ENCODE measurements at places on chromosomes 5 and 9. TPM values are rescaled to one million over a fixed set of nuclear protein-coding genes. Genes with fewer than 3 reads are reported as not detected.

The PCDHA9 gene
- 2.5 TPM for total RNA-seq

- DNase-seq, result no peak
Measured at GRCh38 chr9:68509689-68510088, 31.0 kb downstream of the TMEM252 start.

DNA sequence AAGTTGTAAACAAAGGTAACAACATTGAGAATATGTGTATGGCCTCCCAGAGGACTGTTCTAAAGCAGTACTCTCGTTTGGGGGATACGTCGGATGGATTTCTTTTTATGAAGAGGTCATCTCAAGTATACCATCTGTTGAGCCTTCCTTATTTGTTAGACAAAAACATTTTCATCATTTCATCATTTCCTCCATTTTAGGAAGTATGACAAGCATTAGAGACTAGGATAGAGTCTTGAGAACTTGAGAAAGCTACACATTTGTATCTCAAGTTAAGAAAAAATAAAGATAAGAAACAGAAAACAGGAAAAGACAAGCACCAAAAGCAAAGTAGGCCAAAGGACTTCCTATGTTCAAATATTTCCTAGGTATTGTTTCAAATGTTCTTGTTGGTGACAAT, 307.0 kb downstream of the EFNA5 start:
- DNase-seq, result no peak

GRCh38 chr5:155015239-155015638, 1.7 kb downstream of the KIF4B start:
- DNase-seq, result no peak

The IRX1 gene
- 3.8 TPM for total RNA-seq

GRCh38 chr5:80782626-80783025, 127.8 kb upstream of the DHFR start:
- no peak for DNase-seq

- no peak for DNase-seq
Measured at GRCh38 chr5:167796672-167797071, 494.8 kb upstream of the WWC1 start.

DNA sequence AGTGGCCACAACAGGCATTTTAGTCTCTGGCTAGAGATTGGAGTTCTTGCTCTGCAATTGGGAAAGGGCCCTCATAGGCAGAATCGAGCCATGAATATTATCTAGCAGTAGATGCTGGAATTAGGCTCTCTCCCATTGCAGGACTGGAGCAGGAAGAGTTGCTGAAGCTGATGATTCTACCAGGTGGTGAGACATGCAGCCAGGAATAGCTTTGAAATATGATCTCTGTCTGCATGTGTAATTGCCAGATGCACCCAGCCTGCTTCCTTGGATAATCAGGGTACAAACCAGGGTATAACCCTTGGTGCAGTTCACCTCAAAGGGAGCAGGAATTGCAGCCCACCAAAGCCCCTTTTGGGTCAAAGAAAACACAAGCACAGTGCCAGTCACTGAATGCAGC, 211.4 kb upstream of the FTMT start:
- no peak for DNase-seq

DNA sequence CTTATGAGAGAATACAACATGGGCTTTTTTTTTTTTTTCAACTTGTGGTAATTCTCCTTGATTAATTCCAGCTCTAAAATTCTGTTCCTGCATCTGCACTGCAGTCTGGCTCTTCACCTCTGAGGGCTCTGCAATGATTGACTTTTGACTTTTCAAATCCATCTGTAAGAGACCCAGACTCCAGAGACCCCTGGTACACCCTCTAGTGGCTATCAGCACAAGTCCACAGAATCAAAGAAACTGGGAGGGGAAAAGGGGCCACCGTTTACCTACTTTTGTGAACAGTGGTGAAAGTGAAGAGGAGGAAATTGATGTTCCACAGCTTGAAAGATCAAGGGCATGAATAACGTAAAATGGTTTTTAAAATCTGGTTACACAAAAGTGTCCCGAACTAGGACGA, 151.6 kb downstream of the SLIT3 start:
- no peak for DNase-seq

GRCh38 chr5:55236800-55237199, 3.4 kb upstream of the CCNO start:
- no peak for DNase-seq

DNA sequence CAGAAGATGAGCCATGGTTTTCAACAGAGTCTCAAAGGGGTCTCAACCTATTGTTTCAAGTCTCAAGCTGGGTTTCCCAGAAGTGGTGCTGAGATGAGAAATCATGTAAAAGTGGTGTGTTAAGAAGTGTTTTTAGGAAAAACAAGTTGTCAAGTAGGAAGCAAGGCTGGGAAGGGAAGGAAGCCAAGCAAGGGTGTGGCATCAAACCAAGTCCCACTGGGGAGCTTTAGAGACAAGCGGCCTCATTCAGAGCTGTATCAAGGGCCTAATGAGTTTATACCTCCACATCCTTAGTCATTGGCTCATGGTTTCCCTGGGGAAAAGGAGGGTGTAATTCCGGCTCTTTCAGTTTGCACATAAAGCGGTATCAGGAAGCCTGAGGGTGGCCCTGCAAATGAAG, 26.4 kb upstream of the GABRB2 start:
- no peak for DNase-seq

The IPO11 gene
- total RNA-seq, result 24.2 TPM

DNA sequence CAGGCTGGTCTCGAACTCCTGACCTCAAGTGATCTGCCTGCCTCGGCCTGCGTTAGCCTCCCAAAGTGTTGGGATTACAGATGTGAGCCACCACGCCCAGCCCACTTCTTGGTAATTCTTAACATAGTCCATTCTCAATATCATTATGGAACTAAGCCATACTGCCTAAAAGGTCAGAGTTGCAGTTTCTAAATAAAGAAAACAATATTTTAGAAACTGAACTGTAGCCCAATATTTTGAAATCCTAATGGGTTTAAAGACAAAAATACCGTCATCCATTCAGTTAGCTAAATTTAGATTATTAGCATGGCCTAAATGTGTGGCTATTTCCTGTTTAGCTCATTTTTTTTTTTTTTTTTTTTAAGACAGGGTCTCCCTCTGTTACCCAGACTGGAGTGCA, 99.5 kb downstream of the USP20 start:
- DNase-seq, result no peak

The TMOD1 gene
- total RNA-seq, result 0.47 TPM

- DNase-seq, result no peak
Measured at GRCh38 chr5:112312295-112313275, 106.5 kb downstream of the EPB41L4A start.

GRCh38 chr5:179867476-179867875, 8.9 kb upstream of the MRNIP start:
- DNase-seq, result no peak

The ANKRD33B gene
- total RNA-seq, result 2.3 TPM

GRCh38 chr5:111116550-111116949, 24.4 kb downstream of the WDR36 start:
- DNase-seq, result no peak

The TPD52L3 gene
- not detected for total RNA-seq

DNA sequence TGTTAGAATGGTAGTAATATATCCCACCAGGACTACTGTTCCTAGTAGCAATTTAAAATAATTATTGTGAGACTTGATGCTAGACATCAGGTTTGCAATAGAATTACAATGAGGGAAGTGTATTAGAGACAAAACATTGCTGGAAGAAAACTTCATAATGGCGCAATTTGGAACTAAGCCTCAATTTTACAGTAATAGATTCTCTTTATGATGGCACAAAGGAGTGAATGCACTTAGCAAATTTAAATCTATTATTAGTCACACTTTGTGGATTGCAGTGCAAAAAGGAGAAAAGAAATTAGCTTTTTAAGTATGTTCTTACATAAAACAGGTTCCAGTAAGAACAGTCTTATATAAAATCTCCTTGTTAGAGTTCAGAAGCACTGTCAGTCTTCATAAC, 358.3 kb downstream of the KIAA0825 start:
- no peak for DNase-seq

DNA sequence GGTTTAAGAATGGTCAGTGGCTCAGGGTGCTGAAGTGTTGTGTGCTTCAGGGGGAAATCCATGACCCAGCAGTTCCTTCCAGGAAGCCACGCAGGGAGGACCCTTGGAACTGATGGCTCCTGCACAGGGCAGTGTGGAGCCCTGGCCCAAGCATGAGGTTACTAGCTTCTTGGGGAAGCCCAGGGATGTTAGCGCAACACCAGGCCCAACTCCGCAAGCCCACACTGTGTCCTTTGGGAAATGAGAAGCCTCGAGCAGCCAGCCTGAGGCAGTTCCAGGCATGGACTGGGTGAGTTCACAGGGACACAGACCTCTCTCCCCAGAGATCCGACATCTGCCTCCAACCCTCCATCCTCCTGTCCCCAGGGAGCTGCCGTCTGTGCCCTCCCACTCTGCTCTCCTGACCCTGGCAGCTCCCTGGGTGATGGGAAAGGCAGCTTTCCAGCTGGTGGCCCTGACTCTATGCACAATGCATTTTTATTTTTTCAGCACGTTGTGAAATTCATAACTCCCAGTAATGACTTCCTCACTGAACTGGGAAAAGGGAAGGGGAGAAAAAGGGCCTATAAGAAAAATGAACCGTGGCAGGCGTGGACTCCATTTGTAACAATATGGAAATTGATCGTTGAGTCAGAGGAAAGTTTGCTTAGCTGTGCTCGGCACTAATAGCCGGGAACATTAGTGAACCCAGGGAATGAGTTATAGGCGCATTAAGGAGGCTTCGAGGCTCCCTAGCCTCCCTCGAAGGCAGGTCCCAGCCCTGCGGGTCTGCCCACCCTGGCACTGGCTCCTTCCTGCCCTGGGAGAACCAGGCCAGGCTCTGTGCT, 34.1 kb downstream of the LMX1B start:
- DNase-seq, result no peak

The PRRT1B gene
- total RNA-seq, result not detected

The OTULINL gene
- total RNA-seq, result 35.4 TPM

GRCh38 chr5:76938177-76938576, 14.7 kb upstream of the CRHBP start:
- no peak for DNase-seq

The PCDHGB2 gene
- total RNA-seq, result 0.20 TPM

- DNase-seq, result no peak
Measured at GRCh38 chr5:172356047-172356446, 72.5 kb upstream of the UBTD2 start.

DNA sequence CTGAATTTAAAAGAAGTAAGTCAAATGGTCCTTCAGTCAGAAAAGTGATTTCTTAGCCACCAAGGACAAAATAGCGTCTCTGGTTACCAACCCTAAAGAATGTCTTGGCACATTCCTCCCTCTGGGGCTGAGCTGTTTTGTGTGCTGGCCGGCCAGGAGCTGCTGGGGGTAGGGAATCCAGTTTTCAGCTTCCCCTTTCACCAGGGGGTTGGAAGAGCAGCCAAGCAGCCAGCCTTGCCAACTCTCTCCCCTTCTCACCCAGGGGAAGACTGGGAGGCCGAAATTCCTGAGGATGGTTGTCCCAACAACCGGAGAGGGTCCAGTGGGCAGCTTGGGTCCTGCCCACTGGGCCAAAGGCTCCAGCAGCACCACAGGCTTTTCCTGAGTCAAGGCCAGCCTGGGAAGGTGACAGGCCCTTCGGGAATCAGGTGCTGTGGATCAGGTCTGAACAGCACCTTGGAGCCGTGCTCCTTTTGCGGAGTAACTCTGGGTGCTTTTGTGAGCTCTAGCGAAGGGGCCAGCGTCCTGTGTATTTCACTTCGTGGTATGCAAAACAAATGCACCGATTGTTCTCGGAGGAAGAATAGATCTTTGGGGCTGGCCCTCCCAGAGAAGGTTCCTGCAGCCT, 4.2 kb downstream of the WWC1 start:
- DNase-seq, result peak; percentile 70

All from hepatocyte (in vitro differentiated cells).